ENCODE measurements at places on chromosomes 3 and 15. TPM values are rescaled to one million over a fixed set of nuclear protein-coding genes. Genes with fewer than 3 reads are reported as not detected.
A peak's percentile ranks its signal among the peaks of the same experiment; 100 is the strongest.

Gene C2CD4B
- total RNA-seq = not detected

Gene MDFIC2
- total RNA-seq = not detected

Gene CHRNA3
- not detected for total RNA-seq

Gene PLSCR5
- not detected for total RNA-seq

Gene SPATA12
- total RNA-seq = not detected

GRCh38 chr15:45948181-45948621 lies 313.4 kb downstream of the SQOR start:
- DNase-seq = no peak

DNA sequence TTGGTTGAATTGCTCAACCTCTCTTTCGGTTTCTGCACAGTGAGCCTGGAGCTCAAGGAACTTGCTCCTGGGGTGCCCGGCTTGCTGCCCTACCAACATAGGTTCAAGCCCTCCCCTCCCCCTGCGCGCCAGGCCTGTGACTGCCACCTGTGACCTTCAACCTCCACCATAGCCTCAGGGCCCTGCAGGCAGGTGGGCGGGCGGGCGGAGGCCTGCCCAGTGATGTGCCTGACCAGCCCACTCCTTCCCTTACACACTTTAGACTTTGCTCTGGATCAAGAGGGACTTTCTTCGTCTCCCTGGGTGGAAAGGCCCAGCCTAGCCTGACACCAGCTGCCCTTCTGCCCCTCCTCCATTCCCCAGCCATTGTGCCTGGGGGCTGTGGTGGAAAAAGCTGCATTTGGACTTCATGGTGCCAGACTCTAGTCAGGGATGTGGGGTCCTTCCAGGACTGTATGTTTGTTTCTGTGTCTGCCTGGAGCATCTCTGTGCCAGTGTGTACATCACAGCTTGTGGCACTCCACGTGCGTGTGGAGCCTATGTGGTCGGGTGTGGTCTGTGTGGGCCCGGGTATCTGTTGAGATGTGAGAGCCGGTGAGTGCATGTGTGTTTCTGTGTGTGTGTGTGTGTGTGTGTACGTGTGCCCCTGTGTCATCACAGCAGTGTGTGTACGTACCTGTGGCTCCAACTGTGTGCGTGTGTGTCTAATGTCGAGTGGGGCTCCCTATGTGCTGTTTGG lies 9.5 kb downstream of the PRKCD start:
- no peak for DNase-seq

GRCh38 chr3:182241766-182242488 lies 530.2 kb downstream of the SOX2 start:
- DNase-seq = peak; percentile 80

DNA sequence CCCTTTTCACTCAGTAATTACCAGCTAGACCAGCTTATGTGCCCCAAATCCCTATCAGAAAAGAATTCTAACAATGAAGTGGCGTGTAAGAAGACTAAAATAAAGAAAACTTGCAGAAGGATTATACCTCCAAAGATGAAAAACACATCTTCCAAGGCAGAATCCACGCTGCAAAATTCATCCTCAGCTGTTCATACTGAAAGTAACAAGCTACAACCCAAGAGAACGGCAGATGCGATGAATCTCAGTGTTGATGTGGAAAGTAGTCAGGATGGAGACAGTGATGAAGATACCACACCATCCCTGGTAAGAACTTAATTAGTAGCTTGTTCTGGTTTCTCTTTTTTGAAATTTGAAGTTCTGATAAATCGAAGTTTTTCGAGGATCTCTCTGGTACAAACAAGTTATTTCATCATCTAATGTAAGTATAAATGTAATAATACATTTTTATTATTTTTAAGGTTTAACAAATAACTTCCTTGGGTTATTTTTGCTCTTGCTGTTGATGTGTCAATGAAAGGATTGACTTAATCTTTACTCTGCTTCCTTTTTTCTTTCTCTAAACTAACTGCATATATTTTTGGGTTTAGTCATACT lies 1.4 kb downstream of the WDR76 start:
- peak; percentile 21 for DNase-seq

DNA sequence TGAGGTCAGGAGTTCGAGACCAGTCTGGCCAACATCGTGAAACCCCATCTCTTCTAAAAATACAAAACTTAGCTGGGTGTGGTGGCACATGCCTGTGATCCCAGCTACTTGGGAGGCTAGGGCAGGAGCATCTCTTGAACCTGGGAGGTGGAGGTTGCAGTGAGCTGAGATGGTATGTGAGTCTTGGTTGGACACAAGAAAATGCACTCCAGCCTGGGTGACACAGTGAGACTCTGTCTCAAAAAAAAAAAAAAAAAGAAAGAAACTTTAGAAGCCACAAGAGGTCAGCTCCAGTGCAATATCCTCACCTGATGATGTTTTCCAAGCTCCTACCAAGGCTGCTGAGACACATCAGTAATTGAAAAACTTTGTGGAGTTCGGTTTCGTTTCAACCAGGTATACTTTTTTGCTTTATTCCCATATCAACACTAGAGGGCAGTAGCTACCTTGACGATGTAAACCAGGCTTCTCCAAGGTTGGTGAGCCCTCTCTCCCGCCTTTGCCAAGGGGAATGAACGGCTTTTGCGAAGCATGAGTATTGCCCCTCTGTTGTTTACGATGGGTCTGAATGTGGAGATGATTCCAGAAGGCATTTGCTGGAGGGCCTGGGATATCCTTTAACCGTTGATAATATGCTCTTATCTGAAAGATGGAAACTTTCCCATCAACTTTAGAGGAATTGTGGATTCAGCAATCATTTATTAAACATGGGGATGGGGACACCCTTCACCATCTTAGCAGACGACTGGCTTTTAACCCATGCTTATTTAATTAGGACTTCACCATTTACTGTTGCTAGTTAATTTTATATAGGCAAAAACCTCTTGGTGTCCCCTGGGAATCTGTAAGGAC lies 202.8 kb downstream of the SV2B start:
- DNase-seq = peak; percentile 58

- DNase-seq = no peak
Observed at GRCh38 chr3:171649267-171649666, 161.0 kb downstream of the PLD1 start.

- no peak for DNase-seq
Observed at GRCh38 chr3:176755977-176756376, 441.3 kb downstream of the TBL1XR1 start.

GRCh38 chr3:122681284-122681973 lies 790 bp downstream of the PARP14 start:
- peak; percentile 23 for DNase-seq

- DNase-seq = no peak
Observed at GRCh38 chr3:178048768-178049167, 487.5 kb upstream of the KCNMB2 start.

GRCh38 chr15:86296769-86297168 lies 217.1 kb downstream of the AGBL1 start:
- no peak for DNase-seq

GRCh38 chr15:51186891-51187290 lies 92.2 kb upstream of the TNFAIP8L3 start:
- no peak for DNase-seq

DNA sequence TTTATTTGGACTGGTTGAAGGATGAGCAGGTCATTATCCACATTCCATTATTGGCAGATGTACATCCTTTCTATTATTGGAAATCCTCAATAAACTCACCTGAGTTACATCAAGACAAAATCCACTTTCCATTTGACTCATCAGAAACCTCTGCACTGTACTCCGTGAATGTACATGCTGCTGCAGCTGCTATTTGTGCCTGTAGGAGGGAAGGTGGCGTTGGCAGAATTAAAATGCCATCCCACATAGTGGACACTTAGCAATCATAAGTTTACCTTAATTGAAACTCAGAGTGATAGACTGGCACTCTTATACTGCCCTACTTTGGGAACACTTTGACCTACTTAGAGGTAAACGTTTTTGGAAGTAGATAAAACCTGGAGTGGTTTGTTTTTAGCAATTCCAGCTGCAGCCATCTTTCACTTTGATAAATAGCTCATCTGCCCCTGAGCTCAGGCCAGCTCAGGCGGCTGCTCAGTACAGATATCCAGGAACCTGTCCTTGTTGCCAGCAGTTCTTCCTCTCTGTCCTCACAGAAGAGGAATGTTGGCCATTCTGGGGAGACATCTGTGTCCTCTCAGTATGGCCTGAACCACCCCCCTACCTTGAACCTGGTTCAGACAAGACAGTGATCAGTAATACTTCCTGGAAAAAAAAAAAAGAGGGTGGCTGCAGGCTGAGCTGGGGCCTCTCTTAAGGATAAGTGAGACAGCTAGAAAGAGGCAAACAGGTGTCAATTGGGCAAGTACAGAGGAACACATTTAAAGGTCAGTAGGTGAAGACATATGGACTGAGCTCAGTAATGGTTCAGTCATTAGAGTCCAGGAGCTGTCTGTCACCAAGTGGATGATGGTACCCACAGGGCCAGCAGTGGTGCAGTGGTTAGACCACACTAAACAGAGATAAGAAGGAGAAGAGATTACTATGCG lies 153.4 kb upstream of the UMPS start:
- no peak for DNase-seq

Measured in fibroblast of villous mesenchyme (primary cell).